ENCODE measurements at places on chromosomes 6 and 20.

DNA sequence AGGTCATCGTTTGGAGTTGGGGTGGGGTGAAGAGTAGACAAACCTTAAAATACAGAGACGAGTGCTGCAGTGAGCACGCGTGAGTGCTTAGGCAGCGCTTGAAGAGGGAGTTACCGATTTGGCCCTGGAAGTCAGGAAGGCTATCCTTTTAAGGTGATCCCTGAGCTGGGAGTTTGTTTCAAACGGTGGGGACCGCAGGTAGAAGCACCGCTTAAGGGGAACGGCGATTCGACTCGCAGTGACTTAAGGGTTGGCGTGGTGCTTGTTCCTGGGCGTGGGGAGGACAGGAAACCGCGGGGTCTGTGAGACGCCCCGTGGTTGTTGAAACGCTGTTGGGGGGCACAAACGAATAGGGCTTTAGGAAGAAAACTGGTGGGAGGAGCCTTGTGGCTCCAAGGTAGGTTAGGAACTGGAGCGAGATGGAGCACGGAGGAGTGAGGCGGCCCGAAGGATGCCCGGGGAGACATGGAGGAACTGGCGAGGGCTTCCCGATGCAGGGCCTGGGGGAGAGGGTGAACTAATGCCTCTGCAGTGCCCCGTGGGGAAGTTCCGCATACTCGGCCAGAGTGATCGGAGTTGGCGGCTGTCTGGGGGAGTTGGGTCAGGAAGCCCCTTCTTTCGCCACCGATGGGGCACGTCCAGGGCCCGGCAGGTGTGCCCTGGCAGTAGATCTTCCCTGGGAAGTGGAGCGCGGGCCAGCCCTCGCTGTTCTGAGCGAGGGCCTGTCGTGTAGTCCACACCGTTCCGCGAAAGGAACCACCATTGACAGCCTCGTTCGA lies 1.3 kb upstream of the CDYL start:
- DNase-seq, result peak; percentile 85

GRCh38 chr6:75855052-75855451 lies 106.0 kb downstream of the MYO6 start:
- DNase-seq, result no peak

DNA sequence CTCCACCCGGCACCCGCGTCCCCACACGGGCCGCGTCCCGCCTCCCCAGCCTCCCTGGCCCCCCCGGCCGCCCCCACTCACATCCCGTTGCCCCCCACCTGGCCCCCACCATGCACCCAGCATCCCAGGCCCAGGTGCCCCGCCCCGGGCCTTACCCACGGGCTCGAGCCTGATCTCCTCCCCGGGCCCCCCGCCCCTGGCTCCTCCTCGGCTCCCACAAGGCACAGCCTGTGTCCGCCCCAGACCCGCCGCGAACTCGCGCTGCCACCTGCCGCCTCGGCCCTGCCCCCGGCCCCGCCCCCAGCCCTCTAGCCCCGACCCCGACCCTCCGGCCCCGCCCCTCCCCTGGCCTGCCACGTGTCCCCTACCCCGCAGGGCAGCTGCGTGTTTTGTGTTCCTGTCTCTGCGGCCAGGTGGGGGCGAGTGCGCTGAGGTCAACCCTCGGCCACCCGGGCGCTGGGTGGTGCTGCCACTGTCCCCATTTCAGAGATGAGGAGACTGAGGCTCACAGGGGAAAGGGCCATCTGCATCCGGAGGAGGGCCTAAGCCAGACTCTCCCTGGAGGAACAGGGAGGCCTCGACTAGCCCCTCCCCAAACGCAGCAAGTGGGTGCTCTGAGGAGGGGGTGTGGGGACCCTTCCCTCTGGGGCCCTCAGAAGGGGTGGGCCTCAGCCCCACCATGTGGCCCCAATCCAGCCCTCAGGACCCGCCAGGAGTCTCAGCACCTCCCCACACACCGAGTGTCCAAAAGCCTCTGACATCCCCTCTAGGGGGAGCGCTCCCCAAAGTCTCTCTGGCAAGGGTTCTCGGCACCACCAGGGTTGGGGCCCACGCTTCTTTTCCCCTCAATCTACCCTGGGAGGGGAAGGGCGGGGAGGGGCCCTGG lies 99.8 kb downstream of the TAF4 start:
- DNase-seq, result no peak

- DNase-seq, result no peak
Observed at GRCh38 chr6:13045676-13046075, 282.7 kb downstream of the TBC1D7 start.

DNA sequence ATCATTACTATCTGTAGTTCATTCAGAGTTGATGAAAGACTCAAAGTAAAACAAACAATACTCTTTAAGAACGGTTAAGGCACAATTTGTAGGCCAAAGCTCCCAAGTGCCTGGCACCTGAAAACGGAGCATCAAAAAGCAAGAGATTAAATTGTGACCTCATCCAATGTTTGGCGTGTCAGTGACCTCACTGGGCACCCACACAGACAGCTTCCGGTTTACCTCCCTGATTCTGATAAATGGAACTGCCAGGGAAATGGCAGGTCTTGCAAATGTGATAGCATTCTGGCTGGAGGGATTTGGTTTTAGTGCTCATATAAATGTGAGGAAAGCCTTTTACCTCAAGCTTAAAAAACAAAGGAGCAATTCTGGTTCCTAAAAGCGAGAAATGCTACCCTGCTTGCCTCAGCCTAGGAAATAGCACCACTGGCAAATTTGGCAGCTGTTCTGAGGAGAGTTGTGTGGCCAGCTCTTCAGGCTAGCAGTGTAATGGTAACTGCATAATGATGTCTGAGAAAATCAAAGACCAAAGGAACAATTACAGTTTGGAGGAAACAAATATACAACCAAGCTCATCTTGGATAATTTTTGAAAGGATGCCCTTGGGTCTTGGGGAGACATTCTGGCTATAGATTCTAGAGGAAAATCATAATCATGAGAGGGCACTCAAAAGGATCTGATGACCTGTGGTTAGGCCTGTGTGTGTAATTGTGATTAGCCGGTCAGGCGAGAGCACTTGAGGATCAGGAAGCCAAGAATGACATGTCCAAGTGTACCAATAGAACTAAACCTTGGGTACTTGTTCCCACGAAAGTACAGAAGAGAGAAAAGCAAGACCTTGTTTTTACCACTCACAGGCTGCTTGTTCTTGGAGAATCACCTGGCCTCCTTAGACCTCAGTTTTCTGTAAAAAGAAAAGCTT lies 174.3 kb downstream of the TFAP2B start:
- no peak for DNase-seq

- no peak for DNase-seq
Observed at GRCh38 chr6:81697559-81697958, 54.9 kb downstream of the TENT5A start.

DNA sequence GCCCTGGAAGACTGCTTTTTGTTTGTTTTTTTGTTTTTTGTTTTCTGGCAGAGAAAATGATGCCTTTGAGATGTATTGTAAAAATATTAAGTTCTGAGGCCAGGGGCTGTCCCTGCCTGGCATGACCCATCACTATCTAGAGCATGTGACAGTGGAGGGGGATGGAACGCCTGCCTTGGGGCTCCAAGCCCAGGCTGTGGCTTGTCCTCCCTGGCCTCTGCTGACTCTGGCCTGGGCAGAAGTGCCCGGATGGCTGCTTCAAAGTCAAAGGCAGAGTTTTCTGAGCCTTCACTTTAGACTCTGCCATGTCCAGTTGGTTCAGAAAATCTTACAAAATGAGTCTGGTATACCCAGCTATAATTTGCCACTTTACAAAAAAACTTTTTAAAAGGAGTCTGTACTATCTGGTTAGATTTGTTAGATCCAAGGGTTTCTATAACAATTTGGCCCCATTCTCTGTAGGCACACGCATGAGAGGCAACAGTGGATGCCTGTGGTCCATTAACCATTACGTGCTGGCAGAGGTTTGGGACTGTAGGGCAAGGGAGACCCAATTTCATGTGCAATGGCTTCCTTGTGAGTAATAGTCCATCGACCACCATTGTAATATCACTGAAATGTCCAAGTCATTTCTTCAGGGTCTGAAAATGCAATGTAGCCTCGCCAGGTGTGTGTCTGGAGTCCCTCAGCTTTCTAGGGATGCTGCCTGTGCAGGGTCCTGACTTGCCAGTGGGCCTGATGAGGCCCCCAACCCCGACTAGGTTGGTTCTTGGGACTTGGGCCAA lies 8.3 kb downstream of the PPP1R3G start:
- no peak for DNase-seq

DNA sequence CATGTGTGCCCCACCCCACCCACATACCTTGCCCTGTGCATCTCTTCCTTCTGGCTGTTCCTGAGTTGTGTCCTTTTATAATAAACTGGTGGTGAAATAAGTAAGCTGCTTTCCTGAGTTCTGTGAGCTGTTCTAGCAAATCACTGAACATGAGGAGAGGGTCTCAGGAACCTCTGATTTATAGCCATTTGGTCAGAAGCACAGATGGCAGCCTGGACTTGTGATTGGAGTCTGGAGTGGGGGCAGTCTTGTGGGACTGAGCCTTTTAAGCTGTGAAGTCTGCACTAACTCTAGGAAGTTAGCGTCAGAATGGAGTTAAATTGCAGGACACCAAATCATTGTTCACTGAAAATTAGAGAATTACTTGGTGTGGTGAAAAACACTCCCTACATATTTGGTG lies 245.4 kb downstream of the LRFN2 start:
- DNase-seq, result no peak

DNA sequence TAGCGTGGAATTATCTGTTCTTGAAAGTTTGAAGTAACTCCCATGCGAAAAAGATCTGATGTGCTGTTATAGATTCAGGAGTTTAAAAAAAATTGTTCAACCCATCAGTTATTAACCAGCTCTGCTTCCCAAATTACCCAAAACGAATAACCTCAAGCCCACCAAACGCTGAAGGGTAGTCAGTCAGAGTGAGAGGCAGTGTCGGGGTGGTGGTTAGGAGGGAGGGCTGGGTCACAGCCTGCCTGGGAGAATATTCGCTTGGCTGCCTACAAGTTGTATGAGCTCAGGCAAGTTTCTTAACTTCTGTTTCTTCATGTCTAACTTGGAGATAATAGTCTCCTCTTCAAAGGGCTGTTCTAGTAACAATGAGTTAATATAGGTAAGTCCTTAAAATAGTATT lies 114.6 kb downstream of the JPH2 start:
- no peak for DNase-seq

GRCh38 chr6:116847227-116847626 lies 18.3 kb upstream of the GPRC6A start:
- DNase-seq, result no peak

GRCh38 chr20:1394686-1395085 lies 1.8 kb upstream of the FKBP1A start:
- DNase-seq, result no peak

- DNase-seq, result no peak
Observed at GRCh38 chr6:19879663-19880062, 42.5 kb downstream of the ID4 start.

DNA sequence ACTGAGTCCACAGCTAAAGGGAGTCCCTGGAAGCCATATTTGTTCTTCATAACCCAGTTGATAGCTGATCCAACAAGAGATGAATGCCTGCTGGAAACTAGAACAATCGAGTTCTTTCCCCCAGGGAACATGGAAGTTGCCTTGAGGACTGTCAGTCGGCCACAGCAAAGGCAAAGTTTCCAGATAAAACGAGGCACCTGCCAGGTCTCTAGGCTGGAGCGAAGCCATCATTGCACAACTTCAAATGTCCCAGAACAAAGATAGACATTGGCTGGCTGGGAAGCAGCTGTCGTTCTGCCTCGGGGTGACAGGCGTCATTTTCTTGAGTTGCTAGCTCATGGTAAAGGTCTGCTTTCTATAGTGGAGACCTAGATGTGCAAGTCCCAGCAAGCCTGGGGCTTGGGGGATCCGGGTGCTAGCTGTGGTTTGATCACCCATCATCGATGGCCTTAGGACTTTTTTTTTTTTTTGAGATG lies 184.4 kb upstream of the ZNF217 start:
- no peak for DNase-seq

DNA sequence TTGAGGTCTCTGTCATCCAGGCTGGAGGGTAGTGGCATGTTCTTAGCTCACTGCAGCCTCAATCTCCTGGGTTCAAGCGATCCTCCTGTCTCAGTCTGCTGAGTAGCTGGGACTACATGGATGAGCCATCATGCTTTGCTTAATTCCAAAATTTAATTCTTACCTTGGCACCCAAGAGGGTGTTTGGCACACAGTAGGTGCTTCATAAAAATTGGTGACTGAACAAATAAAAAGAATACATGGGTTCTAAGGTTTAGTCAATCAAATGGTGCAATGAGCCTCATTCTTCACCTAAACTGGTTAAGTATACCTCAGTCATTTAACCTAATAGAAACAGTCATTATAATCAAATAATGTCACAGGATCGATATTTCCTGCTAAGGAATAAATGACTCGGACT lies 170.4 kb downstream of the GMPR start:
- DNase-seq, result no peak

GRCh38 chr6:165119231-165120020 lies 190.0 kb downstream of the C6orf118 start:
- DNase-seq, result no peak

DNA sequence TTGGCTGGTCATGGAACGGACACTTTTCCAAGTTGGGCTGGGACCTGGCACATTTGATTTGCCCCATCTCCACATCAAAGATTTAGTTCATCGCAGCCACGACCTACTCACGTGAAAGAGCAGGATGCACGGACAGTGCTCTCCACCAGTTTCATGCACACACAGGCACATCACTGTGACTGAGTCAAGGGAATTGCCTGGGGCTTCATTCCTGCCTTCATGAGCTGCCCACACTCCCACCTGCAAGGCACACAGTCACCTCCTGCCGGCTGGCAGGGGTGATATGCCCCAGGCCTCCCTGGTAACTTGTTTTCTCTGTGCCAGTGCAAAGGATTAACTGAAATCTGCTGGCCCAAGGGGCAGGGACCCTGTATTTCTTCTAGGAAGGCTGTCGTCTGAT lies 23.3 kb upstream of the CST1 start:
- DNase-seq, result no peak

DNA sequence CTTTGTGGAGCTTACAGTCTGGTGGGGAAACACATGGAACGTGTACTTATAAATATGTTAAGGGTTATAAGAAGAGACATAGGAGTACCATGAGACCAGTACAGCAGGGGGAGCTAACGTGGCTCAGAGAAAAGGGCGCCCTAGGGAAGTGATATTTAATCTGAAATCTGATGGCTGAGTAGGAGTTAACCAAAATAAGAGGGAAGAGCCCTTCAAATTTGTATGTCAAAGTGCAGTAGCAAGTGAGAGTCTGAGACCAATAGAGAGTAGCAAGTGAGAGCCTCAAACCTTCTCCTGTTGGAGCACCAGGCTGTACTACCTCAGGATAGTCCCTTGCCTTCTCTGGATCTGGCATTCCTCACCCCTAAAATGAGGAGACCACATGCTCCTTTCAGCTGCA lies 6.1 kb upstream of the PKIG start:
- no peak for DNase-seq

All from suprapubic skin (tissue), 4 donors.